ENCODE measurements at places on chromosomes 7 and 10.

GRCh38 chr7:106448992-106449859 lies 164.4 kb upstream of the NAMPT start:
- no peak for DNase-seq

DNA sequence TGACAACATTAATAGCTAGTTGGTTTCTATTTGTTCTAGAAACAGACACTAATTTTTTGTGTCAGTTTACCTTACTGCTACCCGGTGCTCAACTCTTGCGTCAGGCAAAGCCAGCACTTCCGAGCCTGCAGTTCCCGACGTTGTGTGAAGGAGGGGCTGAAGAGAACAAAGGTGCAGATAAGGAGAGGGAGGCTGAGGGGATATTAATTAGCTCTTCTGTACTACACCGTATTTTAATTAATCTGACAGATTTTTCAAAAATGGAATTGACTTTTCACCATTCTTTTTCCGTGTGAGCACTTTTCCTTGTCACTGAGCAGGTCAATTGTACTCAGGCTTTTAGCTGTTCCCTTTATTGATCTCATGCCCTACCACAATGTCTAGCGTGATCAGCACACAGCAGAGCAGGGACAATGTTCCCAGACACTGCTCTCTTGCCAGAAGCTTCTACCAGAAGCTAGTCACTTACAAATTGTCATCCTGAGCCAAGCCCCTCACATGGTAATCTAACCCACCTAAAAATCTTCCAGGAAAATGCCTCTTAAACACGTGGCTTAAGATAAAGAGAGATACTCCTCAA lies 650.5 kb upstream of the MKI67 start:
- no peak for DNase-seq

- DNase-seq: no peak
Observed at GRCh38 chr7:155244675-155245074, 53.0 kb upstream of the INSIG1 start.

DNA sequence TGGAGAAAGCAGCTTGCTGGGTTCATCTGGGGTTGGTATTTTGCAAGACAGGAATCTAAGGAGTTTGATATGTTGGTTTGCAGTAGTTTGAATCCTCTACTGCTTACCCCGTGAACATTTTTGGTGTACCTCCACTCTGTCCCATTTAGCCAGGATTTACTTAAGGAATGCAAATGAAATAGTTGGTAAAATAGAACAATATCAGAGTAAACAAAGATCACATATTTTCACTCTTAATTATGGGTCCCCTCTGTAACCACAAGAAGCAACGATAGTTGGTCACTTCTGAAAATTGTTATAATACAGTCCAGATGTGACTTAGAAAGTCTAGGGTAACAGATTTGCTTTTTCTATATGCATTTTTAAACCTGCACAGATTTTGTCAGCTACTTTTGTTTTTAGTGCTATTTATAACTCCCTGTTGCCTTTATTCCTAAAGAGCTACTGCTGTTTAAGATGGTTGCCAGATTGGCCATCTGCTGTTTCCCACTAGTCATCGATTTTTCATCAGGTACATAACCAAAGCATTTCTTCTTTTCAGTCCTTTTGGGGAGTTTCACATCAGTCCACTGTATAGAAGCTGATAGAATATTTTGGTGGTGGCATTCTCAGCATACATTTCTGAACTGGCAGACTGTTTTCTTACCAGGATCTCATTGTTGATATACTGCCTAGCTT lies 37.6 kb downstream of the MAPK8 start:
- no peak for DNase-seq

DNA sequence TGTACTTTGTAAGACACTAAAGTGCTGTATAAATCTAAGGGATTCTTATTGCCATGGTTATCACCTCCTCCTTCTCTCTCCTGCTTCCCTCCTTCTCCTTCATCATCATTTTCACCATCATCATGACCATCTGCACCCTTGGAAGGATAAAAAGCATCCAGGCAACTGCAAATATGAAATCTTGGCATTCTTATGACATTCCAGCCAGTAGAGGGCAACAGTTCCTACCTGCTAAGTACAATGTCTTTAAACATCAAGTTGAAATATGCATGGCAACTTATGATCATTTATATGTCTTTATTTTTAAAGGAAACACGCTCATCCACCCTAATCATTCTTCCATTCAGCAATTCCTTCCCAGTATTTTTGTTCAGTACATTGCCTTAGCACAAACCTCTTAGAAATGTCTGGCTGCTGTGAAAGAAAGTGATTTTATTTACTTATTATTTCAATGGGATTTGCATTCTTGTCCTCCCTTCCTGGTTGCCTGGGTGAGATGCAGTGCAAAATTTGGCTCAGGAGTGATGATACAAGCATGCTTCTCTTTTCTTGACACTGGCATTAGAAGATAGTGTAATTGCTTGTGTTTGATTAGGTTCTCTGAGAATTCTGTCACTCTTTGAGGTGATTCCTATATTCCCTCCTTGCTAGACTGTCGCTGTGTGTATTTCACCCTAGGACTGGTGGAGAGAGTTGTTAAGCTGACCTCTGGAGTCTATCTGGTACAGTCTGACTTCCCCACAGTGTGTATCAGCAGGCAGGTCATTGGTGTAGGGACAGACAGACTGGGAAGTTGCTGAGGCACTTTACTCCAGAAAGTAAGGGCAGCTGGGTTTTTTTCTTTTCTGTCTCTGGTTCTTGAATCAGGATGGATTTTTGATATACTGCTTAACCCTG lies 188.5 kb upstream of the BMPER start:
- no peak for DNase-seq

- no peak for DNase-seq
Observed at GRCh38 chr10:104139221-104139620, 17.2 kb downstream of the SFR1 start.

DNA sequence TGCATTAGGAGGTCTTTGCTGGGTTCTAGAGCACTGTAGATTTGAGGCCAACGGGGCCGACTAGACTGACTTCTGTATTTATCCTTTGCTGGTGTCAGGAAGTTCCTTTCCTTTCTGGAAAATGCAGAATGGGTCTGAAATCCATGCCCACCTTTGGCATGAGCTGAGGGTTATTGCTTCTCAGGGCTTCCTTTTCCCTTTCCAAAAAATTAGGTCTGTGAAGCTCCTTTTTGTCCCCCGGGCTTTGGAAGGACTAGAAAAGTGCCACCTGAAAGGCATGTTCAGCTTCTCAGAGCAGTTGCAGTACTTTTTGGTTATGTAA lies 675 bp downstream of the IL6 start:
- no peak for DNase-seq

DNA sequence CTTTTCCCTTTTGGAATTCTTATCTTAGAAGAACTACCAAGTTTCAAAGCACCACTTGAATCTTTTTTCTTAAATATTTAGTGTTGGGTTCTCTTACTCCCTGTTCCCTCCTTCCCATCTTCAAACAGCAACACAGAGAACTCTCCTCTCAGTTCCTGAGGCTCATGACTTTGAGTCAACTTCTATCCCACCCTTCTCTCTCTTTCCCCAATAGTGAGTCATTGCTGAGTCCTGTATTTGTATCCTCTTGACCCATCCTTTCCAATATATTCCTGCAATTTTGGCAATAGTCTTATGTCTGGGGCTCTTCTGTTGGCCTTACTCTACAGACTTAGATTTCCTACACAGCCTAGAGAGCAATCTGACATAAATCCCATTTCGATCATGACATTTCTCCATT lies 20.8 kb upstream of the JCAD start:
- no peak for DNase-seq

DNA sequence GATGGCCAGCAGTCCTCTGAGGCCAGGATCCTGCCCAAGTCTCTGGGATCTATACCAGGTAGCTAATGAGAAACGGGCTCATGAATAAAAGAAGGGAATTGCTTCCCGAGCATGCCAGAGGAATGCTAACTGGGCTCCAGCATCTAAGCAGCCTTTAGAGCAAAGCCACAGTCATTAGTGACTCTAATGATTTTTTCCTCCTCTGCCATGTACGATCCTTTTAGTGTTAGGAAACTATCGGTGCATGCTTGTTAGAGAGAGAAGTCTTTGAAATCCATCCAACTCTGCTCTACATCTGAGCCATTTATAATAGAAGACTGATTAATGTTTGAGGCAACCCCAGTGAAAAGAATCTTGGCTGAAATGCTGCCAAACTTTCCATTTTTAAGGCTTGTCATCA lies 124.9 kb upstream of the TCERG1L start:
- no peak for DNase-seq

- DNase-seq: no peak
Observed at GRCh38 chr10:11379771-11380170, 231.7 kb downstream of the USP6NL start.

DNA sequence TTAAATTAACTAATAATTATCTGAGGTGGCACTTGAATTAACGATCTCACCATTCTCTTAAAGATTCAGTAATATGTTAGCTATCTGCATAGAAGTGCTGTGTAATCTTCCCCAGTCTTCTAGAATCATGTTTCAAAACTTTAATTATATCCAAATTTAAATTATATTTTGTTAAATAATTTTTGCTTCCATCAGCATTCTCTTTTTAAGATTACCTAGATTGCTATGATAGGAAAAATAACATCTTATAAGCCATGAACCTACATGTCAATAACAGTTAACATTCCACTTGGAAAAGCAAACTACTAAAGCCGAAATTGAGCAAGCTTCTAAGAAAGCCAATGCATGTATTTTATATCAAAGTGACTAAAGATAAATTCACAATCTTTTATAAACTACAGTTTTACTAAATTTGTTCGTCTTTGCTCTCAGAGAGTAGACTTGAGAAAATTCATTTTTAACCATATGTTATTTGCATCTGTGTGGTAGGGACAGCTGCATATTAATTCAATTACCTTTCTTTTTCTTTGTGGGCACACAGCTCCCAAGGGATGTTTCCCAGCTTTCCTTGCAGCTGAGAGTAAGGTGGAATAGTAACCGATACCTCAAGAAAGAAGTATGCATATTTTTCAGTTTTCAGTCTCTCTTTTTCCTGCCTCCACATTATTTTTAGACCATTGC lies 105.4 kb upstream of the ABCB5 start:
- no peak for DNase-seq

DNA sequence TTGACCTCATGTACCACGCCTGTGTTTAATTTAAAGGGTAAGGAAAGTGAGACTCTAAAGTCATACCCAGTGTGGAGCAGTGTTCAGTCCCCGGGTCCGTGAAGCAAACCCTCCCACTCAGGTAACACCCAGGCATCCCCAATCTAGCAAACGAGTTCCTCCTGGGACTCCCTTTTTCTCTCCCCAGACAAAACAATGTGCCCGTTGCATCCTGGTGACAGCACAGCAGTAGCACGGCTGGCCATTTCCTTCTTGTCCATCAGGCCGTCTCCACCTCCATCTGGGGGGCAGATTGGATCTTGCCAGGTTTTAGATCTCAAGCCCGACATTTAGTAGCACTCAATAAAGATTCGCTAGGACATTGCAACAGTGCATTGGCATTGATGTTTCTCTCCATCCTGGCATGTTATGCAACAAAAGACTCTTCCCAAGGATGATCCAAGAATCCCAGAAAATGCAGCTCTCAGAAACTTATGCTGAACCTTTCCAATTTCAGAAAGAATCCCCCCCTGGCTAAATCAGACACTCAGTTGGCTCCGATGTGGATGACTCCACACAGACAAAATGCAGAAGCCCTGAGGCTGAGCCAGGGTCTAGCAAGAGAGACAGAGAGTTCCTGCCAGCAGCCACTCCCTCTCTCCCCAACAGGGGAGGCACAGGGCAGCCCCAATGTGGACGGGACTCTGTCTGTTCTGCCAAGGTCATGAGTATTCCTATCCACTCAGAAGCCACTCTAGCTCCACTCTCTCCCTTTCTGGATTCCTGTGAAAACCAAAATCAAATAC lies 274.5 kb upstream of the MGMT start:
- no peak for DNase-seq

DNA sequence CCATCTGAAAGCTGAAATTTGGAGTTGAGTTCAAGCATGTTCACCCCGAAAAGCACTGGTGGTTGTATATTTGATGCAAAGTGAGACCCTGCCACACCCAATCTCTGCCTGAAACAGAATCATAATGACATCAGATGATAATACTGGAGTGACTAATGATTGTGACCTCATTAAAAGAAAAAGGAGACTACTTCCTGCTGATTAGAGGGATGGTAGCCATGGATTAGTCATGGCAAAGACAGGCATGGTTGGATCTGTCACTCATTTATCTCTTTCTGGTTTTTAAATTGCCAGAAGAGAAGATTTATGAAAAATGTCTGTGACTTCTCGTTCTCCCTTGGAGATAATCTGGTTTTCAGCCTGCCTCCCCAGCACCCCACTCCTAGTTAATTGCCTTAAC lies 101.2 kb downstream of the BAMBI start:
- no peak for DNase-seq

DNA sequence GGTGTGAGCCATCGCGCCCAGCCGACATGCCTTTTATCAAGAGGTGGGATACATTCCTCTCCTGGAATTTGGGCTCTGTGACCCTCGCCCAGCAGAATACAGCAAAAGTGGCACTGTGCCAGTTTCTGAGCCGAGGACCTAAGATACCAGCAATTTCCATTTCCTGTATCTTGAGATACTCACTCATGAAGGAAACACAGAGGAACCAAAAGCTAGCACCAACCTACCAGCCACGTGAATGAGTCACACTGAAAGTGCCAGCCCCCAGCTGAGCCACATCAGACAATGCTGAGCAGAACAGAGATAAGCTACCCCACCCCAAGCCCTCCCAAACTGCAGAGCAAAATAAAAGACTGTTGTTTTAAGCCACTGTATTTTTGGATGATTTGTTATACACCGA lies 56.3 kb downstream of the CACUL1 start:
- peak; percentile 77 for DNase-seq

DNA sequence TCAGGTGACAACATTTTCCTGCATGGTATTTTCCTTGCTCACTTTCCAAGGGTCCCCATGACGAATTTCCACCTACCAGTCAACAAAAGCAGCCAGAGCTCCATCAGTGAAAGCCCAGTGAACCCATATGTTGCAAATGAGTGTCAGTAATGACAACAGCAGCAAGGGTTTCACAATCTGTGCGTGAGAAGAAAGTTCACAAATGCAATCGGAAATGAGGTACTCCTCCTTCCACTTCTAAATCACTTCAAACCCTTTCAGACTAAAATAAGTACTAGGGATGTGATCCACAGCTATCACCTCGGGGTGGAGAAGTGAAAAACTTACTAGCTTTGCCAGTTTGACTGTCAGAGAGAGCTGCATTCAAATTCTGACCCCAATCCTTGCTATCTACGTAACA lies 55.6 kb upstream of the BET1 start:
- no peak for DNase-seq

DNA sequence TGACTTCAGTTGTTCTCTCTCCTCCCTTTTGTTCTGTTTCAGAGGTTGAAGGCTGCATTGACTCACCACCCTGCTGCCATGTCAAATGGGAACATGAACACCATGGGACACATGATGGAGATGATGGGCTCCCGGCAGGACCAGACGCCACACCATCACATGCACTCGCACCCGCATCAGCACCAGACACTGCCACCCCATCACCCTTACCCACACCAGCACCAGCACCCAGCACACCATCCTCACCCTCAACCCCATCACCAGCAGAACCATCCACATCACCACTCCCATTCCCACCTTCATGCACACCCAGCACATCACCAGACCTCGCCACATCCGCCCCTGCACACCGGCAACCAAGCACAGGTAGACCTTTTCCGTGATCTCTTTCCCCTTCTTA lies 154.0 kb downstream of the TRIL start:
- no peak for DNase-seq

GRCh38 chr7:119377861-119378260 lies 895.1 kb upstream of the KCND2 start:
- no peak for DNase-seq

- no peak for DNase-seq
Observed at GRCh38 chr7:42739638-42740037, 172.2 kb downstream of the C7orf25 start.
